ENCODE measurements at places on chromosomes 2 and 18. TPM values are rescaled to one million over a fixed set of nuclear protein-coding genes. Genes with fewer than 3 reads are reported as not detected.

Gene SMAD4
- polyA plus RNA-seq = 170 TPM

Gene ZSWIM2
- not detected for polyA plus RNA-seq

DNA sequence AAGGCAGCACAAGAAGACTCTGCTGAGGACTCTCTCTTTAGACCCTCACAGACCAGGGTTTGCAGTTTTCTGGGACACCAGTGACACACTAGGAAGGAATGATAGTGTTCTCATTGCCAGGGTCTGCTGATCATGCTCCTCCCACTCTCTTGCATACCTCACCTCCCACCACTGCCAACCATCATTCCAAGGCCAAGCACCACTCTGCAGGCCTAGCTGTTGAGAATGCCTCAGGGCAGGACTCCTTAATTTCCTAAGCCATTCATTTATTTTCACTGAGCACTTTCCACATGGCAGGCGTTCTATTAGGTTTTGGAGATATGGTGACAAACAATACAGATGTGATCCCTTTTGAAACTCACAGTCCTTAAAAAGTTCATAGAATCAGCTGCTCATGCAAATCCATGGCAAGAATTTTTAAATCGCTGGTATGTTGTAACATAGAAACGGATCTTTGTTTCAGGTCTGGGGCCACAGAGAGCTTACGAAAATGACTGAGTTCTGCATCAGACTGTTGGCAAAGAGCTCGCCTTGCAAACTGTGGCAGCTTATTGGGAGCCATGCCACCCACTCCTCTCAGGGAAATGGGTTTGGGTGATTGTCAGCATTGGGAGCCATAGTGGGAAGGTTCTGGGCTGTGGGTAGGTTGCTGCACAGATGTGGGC lies 78.5 kb downstream of the XDH start:
- no peak for DNase-seq

DNA sequence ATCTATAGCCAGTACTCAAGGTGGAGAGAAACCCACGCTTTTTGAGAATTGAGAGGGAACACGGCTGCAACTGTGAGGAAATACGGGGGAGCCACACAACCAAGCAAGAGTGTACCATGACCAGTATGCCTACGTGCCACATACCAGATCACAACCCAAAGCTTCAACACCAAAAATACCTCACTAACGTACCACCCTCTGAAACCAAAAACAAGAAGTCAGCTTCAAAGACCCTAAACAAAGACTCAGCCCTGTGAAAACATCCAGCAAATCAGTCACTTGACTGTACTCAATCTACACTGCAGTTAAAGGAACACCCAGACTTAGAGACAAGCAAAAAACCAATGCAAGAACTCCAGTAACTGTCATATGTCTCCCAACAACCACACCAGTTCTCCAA lies 17.0 kb downstream of the RNU4ATAC start:
- DNase-seq = no peak

- no peak for DNase-seq
These were observed 4.4 kb downstream of the HDLBP start for GRCh38 chr2:241310917-241311566.

GRCh38 chr2:84965192-84965516 lies 5.8 kb upstream of the KCMF1 start:
- DNase-seq = no peak

All from renal pelvis (tissue), 12 donors.